ENCODE measurements at places on chromosomes 12 and 14.
A peak's percentile ranks its signal among the peaks of the same experiment; 100 is the strongest.

DNA sequence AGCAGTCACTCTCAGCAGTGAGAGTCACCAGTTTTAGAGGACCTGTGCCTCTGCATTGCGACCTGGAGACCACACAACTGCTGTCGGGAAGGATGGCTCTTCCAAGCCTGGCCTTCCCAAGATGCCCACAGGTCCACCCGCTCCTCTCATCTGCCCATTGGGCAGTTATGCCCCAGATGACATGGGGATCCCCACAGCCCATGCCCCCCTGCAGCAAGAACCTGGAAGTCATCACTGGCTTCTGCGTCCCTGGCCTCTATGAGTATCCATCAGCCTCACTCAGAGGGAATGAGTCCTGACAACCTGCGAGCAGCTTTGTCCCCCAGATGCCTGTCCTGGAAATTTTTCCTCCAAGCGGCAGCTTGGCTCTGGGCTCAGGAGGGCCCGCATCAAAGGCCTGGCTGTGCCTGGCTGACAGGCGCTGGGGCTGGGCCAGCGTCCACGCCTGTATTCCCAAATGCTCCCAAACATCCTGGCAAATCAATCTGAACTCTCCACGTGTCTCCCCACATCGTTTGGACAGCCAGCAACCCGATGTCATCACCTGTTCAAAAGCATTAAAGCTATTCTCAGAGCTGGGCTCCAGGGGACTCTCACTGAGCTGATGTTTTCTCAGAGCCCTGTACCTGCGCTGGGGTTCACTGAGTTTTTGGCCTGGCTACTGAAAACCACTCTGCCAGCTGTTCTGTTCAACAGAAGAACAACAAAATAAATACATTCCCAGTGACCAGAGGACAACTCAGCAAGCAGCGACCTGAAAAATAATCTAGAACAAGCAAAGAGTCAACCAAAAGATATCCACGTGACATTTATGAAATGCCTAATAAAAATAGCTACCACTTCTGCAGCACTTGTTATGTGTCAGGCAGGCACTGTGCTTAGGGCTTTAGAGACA, 57.8 kb downstream of the CLMN start:
- no peak for DNase-seq

DNA sequence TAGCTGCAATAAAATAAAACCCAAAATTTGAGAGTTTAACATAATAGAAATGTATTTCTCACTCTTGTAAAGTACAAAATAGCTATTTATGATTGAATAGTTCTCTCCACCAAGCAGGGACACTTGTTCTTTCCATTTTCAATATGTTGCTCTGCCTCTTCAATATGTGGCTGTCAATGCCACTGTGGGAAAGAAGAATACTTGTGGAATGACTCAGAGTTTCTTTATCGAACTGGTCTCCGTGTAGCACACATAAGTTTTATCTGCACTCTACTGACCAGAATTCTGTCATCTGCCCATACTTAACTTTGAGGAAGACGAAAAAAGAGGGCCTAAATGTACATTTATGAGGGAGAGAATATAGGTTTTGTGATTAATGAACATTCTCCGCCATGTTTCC, 256.9 kb downstream of the ATXN7L3B start:
- no peak for DNase-seq

DNA sequence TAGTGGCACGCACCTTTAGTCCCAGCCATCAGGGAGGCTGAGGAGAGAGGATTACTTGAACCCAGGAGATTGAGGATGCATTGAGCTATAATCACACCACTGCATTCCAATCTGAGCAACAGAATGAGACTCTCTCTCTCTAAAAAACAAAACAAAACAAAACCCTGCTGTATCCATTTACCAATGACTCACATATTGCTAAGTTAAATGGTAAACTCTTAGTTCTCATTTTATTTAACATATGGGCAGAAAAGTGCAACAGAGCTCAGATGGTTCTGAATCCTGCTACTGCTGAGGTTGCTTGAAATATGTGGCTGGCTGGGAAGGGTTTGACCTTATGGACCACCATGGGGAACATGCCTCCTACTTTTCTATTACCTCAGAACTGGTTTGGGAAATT, 33.7 kb upstream of the CCNT1 start:
- DNase-seq, result no peak

- DNase-seq, result no peak
Measured at GRCh38 chr14:74240794-74241651, 1.8 kb downstream of the VSX2 start.

- DNase-seq, result no peak
Measured at GRCh38 chr14:69214393-69214792, 23.1 kb downstream of the EXD2 start.

GRCh38 chr14:60760644-60761364, 26.2 kb downstream of the MNAT1 start:
- no peak for DNase-seq

GRCh38 chr12:72560003-72560769, 288.0 kb downstream of the TRHDE start:
- DNase-seq, result no peak

- DNase-seq, result no peak
Measured at GRCh38 chr12:52035926-52036325, 15.3 kb upstream of the NR4A1 start.

GRCh38 chr12:51269174-51270066, 795 bp downstream of the SMAGP start:
- peak; percentile 69 for DNase-seq

- peak; percentile 17 for DNase-seq
Measured at GRCh38 chr12:52603314-52603713, 2.1 kb upstream of the KRT72 start.

DNA sequence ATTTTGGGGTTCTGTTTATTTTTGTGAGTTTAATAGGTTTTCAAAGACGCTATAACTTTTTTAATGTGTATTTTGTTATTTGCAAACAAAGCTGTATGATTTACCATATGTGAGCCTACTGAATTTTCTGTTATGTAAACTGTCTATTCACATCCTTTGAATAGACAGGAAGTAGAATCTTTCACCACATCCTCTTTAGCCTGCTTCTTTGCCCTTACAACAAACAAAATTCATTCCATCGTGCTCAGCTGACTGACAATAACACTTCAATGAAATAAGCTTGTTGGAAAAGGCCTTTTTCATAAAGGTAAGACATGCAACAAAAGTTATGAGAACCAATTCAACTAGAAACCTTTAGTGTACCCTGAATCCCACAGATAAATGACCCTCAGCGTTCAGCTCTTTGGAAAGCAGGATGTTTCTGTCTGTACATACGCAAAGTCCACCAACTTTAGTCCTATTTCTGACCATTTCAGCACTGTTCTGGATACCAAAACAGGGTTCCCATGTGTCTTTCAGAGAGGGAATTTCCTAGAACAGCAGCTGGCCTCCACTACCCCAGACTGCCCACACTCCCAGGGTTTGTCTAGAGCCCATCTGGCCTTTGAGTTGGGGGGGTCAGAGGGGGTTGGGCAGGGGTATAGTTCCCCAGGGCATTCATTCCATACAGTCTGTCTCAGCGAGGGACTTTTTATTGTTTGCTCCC, 71.3 kb downstream of the DUSP6 start:
- peak; percentile 30 for DNase-seq

DNA sequence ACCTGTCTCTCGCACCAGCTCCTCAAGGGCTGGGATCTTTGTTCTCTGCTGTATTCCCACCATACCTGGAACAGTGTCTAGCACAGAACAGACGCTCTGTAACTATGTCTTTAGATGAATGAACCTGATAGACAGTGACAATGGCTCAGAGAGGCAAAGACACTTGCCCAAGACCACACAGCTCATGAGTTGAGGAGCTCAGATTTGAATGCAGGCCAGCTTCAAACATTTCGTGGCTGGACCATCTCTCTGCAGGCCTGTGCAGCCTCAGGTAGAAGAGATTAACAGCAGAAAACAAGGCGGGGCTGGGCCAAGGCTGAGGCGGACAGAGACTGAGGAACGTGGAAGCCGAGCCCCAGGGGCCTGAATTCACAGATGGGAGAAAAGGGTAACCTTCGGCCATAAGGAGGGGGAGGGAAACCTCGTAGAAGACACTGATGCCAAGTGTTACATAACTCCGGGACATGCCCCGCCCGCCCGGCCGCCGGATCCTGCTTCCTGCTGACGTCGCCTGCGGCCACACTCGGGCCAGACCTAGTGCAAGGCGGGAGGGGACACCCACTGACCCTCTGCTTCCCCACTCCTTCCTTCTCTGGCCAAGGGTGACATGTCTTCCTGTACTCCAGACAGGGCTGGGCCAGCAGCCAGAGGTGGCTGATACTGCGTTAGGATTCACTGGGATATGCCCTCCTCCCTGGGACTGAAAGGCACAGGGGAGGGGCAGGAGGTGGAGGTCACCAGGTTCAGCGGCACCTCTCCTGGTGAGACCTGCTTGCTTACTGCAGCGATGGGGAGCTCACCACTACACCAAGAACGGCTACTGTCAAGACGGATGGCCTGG, 86.8 kb downstream of the RFLNA start:
- no peak for DNase-seq

- no peak for DNase-seq
Measured at GRCh38 chr14:31110872-31111271, 84.7 kb upstream of the STRN3 start.

GRCh38 chr14:75068294-75069120, 934 bp upstream of the ZC2HC1C start:
- no peak for DNase-seq

DNA sequence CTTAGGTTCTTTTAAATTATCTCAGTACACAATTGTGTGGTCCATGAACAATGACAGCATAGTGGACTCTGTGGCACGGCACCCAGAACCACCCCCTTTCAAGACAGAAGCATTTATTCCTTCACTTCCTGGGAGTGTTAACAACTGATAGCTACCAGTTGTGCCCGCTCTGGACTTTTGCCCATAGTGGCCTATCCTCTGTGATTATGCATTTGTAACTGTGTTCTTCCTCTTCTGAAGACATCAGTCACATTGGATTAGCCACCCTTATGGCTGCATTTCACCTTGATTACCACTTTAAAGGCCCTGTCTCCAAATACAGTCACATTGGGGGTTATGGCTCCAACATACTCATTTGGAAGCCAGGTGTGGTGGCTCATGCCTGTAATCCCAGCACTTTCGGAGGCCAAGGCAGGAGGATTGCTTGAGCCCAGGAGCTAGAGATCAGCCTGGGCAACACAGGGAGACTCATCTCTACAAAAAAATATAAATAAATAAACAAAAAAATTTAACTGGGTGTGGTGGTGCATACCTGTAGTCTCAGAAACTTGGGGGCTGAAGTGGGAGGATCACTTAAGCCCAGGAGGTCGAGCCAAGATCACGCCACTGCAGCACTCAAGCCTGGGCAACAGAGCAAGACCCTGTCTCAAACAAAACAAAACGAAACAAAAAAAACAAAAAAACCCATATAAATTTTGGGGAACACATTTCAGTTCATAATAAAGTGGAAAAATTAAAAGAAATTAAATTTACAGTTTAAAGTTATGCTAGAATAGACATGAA, 27.6 kb upstream of the PHC1 start:
- no peak for DNase-seq

GRCh38 chr12:87234898-87235297, 794.3 kb downstream of the C12orf50 start:
- DNase-seq, result no peak

- DNase-seq, result peak; percentile 80
Measured at GRCh38 chr14:60184146-60184904, 19.1 kb upstream of the DHRS7 start.

GRCh38 chr14:106845286-106846087, 1319.1 kb downstream of the TMEM121 start:
- peak; percentile 28 for DNase-seq

DNA sequence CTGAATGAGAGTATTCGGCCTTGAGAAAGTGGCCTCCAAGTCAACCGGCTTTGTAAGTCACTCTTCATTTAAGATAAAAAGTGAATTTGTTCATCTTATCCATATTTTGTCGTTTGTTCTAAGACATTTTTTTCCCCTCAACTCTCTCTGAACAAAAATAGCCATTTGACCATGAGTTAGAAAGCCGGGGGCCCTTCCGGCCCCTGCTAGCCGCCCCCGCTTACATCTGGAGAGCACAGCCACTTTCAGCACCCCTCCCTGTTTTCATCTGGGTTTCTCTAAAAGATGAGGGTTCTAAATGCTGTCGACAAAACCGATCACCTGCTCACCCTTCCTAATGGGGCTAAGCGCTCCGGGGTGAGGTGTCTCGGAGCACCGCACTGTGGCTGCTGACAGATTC, 30.7 kb upstream of the DLK1 start:
- no peak for DNase-seq

GRCh38 chr12:22256041-22256441, 78.5 kb downstream of the ST8SIA1 start:
- no peak for DNase-seq

DNA sequence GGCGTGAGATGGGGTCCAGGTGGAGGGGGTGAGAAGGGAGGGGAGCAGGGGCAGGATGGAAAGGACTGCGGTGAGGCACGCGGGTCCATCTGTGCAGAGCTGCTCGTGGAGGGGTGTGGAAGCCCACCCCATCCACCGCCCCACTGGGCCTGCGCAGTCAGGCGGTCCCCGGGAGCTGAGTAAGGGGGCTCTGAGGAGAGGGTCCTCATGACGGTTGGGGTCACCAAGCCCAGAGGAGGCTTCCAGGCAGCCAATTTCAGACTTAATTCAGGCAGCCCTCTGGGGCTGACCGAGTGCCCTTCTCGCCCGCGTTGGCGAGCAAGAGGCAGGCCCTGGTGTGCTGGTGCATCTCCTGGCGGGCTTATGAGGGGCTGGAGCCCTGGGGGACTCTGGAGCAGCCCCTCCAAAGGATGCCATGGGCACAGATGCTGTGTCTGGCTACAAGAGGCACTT, 115.5 kb downstream of the KIF26A start:
- DNase-seq, result no peak

- DNase-seq, result no peak
Measured at GRCh38 chr12:64427988-64428387, 23.8 kb downstream of the XPOT start.

- DNase-seq, result peak; percentile 51
Measured at GRCh38 chr12:10331642-10332239, 24.1 kb downstream of the KLRD1 start.

GRCh38 chr14:64442300-64442988, 22.9 kb upstream of the AKAP5 start:
- no peak for DNase-seq

- no peak for DNase-seq
Measured at GRCh38 chr12:77070800-77071449, 5.6 kb upstream of the E2F7 start.

- DNase-seq, result peak; percentile 9
Measured at GRCh38 chr14:58401587-58401986, 5.9 kb downstream of the TOMM20L start.

- DNase-seq, result no peak
Measured at GRCh38 chr12:65603438-65604351, 220.6 kb upstream of the HMGA2 start.

DNA sequence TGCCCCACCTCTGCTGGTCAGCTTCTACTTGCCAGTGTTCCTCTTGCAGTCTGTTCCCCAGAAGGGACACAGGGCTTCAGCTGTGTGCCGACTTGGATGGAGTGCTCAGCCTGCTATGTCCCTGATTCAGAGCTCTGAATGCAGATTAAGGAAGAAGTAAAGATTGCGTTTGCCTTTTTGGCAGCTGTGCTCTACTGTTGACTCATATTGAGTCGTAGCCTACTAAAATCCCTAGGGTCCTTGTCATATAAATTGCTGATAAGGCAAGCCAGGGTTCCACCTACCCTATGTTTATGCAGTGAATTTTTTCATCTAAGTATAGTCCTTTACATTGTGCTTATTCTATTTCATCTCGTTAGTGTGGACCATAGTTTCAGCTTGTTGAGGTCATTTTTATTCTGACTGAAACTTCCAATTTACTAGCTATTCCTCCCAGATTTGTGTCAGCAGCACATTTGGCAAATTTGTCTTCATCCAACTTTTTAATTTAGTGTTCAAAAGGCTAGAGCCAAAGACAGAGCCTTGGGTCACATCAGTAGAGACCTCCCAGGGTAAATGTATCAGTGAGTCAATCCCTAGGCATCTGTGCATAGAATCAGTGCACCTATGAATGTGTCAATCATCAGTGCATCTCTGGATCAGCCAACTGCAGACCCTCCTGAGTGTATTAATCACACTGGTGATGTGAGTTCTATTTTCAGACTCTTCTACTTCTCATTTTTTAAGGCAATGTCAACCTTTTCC, 31.9 kb downstream of the CACNA1C start:
- DNase-seq, result no peak
